ENCODE measurements at places on chromosomes 2 and 18.
A peak's percentile ranks its signal among the peaks of the same experiment; 100 is the strongest.

DNA sequence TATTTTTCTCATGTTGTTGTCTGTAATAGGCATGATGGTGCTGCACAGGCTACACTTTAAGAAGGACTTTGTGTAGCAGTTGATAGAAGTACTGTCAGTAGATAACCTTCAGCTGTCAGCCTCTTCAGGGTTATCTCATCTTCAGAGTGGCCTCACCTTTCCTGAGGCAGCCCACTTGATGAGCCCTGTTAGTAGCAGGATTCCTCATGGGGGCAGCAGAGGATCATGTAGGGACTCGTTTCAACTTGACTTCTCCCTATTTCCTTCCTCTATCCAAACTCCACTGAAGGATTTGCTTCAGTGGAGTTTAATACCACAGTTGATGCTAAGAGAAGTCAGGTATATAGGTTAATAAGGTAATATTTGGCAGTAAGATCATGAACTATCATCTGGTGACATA lies 530.3 kb upstream of the FSIP2 start:
- peak; percentile 32 for DNase-seq

GRCh38 chr2:174787487-174788205 lies 23.4 kb upstream of the CHRNA1 start:
- DNase-seq, result peak; percentile 96

- DNase-seq, result no peak
These were observed 84.6 kb downstream of the LRATD1 start for GRCh38 chr2:14717131-14717530.

GRCh38 chr2:125259451-125259850 lies 1234.4 kb downstream of the CNTNAP5 start:
- DNase-seq, result no peak

DNA sequence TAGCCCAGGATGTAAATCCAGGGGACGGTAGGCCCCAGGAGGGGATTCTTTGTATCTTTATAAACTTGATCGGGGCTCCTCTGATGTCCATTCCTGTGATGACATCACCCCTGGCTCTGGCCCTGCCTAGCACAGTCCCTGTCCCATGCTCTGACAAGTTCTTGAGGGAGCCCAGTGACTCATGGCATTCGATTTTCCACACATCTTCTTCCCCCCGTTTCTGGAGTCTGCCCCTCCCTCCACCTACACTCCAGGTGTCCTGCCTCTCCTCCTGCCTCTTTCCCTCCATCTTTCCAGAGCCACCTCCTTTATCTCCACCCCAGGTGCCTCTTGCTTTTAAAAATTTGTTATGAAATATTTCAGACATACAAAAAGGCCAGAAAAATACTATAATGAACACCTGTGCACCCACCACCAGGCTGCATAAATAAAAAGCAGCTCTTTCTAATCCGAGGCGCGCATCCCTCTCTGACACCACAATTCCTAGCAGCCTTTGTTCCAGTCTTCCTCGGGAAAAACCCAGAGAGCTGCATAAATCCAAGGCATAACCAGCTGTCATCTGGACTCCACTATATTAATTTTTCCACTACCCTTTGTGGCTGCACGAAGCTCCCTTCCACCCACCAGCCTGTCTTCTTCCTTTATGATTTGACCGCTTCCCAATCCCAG lies 207.7 kb downstream of the ZBTB7C start:
- DNase-seq, result no peak

DNA sequence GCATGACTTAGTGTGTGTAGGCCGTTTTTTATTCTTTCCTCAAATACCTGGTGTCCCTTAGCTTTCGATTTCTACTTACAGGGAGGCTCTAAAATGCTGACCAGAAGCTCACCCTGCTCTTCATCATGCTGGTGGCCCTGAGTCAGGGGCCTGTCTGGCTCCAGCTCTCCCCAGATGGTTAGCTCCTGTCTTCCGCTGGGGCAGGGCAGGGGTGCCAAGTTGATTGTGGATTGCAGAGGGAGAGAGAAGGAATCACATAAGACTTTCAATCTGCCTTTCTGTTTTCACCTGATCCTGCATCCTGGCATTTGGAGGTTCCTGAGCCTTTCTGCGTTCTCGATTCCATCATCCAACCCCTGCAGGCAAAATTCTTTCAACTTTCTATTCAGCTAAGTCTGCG lies 4.2 kb downstream of the CIB4 start:
- no peak for DNase-seq

DNA sequence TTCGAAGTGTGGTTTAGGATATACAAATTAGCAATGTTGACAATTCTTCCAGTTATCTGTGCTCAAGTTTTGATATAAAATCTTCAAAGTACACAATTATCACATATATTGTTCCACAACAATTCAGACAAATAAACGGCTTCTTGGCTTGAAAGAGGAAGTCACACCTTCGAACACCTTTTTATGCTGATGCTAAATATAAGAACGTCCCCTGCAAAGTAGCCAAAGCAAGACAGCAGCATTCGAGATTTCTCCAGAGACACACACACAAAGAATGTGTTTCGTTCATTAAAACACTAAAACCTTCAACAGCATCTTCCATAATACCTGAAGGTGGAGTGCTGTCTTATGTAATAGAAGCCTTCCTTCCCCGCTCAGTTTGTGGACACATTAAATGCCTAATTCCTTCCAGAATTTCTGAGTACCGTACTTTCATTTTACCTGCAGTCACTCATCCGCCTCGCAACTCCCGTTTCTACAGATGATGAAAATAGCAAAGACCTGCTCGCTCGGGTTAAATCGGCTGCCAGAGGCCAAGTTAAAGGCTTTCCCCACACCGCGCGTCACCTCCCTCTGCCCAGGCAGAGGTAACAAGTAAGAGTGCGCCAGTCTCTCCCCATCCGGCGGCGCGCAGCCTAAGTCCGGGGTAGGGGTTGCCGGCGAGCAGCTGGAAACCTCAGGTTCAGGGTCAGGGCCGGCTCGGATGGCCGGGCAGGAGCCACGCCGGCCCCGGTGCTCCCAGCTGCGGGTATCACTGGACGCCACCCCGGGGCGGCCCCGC lies 847 bp downstream of the SERPINE2 start:
- DNase-seq, result no peak

GRCh38 chr2:188607501-188607900 lies 315.8 kb downstream of the GULP1 start:
- no peak for DNase-seq

DNA sequence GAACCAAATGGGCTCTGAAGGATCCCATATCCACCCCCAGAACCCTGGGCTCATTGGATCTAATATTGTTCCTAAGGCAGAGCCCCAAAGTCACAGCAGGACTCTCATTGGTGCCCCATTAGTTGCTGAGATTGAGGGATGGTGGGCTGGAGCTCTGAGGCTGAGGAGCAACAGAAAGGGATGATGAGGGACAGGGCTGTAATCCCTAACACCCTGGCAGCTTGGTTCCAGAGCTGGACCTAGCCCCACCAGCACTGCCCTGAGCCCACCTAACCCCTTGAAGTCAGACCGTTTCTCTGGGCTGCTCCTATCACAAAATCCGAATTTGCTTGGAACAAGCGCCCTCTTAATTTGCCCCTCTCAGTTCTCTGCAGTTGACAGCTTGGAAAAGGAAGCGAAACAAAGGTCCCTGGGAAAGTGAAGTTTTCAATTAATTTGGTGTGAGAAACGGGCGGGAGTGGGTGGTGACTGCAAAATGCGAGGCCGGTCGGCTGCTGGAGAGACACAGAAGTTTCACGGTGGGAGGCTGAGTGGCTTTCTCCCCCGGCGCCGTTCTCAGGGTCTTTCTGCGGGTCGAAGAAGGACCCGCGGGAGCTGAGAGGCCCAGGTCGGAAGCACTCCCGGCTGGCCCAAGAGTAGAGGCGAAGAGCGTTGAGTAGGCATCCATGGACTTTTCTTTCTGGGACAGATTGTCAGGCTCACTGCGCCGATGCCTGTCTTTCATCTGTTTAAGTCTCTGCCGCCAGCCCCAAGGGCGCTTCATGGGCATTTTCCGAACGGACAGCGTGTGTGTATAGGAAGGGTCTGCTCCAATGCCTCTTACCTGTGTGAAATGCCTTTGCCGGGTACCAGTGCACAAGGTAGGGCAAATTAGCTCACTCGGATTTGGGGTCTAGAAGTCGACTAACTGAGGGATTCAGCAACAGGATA lies 927 bp upstream of the HOXD13 start:
- no peak for DNase-seq

GRCh38 chr2:62382757-62383156 lies 123.2 kb downstream of the TMEM17 start:
- peak; percentile 62 for DNase-seq

DNA sequence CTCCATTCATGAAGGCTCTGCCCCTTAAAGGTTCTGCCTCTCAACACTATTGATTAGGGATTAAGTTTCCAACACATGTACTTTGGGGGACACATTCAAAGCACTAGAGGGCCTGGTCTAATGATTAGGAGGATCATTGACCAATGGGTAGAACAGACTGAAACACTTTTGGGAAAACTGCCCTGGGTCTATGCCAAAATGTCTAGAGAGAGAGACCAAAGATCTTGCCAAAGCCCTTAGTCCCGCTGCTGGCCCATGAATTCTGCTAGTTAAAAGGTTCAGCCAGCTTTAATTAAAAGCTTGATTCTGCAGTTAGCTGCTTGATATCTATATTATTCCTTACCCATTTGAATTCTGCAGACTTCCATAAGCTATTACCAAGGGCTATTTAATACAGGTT lies 613.2 kb downstream of the SLC4A3 start:
- no peak for DNase-seq
